ENCODE measurements at places on chromosomes 16 and 17. TPM values are rescaled to one million over a fixed set of nuclear protein-coding genes. Genes with fewer than 3 reads are reported as not detected.

DNA sequence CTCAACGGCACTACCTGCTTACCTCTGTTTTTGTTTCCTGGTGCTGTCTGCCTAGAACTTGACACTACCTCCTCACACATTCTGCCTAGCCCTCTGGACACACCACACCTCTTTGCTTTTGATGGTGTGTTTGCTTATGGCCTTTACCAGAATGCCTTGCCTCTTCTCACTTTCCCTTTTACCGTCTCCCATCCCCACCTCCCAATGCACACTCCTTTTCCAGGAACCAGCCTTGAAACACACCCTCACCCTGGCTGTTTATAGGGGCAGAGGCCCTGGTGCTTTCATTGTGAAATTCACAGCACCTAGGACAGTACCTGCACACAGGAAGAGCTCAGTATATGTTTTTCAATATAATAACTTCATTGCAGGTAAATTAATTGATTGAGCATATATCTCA is 56.2 kb downstream of the MAP2K6 start:
- no peak for DNase-seq

- no peak for DNase-seq
Observed at GRCh38 chr17:8481089-8481488, 45.4 kb downstream of the NDEL1 start.

DNA sequence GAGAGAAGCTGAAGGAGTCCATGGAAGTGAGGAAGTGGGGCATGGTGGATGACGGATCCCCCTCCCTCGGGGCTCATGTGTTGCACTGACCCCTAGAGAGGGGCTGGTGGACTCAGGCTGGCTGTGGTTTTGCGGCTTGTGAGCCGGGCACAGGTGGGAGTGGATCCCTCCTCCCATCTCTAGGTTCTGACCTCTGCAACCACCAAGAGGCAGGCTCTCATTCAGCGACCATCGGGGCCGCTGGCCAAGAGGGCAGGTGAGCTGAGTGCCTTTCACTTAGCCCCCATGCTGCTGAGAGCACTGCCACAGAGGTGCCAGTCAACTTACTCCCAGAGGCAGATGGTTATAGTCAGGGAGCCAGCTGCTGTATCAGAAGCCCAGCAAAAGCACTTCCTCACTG is 67.3 kb downstream of the SCNN1B start:
- DNase-seq: no peak

DNA sequence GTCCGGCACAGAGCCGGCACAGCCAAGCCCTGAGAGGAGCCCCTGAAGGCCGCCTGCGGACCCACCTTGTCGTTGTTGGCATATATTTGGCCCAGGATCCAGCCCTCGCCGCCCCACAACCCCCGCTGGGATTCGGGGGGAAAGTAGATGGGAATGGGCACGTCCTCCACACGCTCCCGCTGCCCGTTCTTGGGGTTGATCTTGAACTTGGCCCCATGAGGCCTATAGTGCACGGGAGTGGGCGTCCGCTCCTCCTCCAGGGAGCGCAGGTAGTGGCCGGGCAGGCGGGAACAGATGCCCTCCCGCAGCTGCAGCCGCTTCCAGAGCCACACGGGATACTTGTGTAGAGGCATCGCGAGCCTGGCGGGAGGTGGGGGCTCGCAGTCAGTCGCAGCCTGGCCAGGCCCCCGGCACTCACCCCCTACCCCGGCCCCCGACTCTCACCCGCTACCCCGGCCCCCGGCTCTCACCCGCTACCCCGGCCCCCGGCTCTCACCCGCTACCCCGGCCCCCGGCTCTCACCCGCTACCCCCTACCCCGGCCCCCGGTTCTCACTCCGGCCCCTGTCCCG is 387 bp downstream of the MRPL28 start:
- DNase-seq: no peak

DNA sequence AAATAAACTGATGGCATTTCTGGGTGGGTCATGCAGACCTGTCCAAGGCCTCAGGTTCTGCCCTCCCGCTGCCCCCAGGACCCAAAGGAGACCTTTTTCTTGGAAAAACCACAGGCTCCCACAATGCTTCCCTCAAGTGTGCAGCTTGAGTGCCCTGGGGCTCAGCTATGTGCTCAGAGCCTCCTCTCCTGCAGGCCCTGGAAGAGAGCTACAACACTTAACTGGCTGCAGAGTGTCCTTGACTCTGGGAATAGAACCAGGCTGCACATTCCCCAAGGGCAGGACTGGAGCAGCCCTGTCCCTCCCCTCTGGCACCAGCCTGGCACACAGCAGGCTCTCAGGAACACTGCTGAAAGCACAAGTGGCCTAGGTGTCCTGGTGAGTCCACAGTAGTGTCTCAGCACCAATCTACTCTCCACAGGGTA is 4.8 kb upstream of the SREBF1 start:
- DNase-seq: no peak

DNA sequence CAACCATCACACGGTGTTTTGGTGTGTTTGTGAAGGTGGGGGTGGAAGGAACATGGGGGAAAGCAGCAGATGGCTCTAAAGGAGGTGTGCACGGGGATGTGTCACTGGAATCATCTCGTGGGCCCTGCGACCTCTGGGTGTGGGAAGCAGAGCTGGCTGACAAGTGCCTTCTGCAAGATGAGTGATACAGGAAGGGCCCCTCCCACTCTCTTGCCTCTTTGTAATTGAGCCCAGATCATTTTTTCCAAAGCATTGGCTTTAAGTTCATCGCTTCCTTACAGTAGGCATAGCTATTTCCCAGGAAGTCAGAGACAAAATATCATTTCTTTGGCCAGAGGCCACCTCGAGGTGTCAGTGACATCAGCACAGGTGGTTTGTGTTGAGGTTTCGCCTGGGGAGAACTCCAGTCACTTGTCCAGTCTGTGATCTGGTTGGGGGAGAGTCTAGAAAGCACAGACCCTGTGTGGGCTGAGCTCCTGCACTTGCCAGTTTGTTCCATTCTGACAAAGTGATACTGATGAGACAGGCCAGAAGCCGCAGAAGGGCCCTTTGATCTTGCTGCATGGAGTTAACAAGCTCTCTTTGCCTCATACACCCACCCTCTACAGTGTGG is 20.6 kb upstream of the SNTB2 start:
- peak; percentile 37 for DNase-seq

Gene ZNF747
- 6.2 TPM for total RNA-seq

Gene SCNN1B
- not detected for total RNA-seq

DNA sequence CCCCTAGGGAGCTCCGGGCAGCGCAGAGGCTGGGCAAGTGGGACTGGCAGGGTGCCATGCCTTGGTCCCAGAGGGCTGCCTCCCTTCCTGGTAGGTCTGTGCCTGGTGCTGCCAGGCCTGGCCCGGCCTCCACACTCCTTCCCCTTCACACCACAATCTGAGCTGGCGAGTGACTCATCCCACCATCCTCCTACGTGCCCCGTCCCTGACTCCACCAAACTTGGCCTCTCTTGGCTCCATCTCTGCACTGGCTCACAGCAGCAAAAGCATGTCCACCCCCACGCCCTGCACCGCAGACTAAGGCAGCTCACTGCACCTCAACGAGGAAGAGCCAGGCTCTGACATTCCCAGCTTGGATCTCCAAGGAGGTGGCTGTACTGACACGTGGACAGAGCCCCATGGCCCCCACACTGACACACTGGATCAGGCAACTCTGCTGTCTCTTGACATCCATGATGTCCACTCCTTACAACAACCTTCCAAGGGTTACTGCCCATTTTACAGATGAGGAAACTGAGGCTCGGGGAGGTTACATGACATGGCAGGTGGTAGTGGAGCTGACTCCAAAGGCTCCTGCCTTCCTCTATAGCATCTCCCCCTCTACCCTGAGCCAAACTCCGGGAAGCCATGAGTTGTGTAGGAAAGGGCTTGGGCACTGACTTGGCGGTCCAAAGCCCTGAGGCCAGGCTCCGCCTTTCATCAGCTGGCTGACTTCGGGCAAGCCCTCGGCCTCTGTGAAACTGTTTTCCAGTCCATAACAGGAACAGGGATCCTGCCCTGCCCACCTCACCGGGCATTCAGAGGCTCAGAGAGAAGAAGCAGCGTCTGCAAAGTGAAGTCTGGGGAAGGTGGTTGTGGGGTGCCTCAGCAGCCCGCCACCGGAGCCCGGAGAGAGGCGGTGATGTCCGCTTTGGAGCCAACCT is 20.1 kb upstream of the KRT19 start:
- DNase-seq: no peak

DNA sequence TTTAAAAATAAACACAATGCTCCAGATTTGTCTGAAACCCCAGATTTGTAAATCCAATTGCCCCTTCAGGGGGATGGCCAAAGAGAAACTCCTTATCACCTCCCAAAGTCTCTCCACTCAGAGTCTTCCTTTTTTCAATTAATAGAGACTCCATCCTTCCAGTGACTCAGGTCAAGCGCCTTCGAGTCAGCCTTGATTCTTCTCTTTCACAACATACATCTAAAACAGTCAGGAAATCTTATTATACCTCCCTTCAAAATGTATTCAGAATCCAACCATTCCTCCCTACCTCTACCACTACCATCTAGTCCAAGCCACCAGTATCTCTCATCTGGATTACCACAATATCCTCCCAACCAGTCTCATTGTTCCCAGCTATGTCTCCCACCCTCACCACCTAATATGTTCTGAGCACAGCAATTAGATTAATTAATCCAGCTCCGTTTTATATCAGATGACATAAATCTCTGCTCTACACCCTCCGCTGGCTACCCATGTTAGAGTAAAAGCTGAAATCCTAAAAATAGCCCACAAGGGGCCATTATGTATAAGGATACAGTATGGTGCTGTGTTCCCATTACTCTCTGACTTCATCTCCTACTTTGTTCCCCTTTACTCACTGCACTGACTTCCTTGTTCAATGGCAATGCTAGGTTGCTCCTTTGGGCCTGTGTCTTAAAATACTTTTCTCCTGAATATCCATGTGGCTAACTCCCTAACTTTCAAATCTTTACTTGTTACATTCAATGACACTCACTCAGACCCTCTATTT is 11.8 kb downstream of the SIAH1 start:
- no peak for DNase-seq

DNA sequence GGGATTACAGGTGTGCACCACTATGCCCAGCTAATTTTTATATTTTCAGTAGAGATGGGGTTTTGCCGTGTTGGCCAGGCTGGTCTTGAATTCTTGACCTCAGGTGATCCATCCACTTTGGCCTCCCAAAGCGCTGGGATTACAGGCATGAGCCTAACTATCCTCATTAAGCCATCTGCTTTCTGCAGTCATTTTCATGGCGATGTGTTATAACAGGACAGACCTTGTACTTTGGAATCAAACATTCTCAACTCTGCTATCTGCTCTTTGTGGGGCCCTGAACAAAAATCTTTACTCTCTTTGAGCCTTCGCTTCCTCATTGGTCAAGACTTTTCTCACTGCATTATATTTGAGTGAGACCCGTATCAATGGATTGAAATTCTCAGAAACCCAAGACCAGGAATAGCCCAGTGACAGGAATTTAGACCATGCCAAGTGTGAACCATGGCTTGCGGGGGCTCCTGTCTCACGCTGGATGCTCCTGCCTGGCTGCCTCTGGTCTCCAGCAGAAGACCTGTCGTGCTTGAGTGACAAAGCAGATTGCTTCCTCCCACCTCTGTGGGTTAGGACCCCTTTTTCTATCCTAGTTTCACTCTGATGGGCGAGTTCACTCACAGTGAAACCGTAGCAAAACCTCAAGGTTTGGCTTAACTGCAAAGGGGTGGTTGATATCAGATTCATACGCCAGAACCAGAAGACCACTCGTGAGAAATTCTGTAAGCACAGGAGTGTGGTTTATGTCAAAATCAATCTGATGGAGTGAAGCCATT is 519.1 kb downstream of the MAF start:
- DNase-seq: no peak

- no peak for DNase-seq
Observed at GRCh38 chr17:393806-394717, 41.5 kb upstream of the RPH3AL start.

Gene MRPS23
- 16.2 TPM for total RNA-seq

DNA sequence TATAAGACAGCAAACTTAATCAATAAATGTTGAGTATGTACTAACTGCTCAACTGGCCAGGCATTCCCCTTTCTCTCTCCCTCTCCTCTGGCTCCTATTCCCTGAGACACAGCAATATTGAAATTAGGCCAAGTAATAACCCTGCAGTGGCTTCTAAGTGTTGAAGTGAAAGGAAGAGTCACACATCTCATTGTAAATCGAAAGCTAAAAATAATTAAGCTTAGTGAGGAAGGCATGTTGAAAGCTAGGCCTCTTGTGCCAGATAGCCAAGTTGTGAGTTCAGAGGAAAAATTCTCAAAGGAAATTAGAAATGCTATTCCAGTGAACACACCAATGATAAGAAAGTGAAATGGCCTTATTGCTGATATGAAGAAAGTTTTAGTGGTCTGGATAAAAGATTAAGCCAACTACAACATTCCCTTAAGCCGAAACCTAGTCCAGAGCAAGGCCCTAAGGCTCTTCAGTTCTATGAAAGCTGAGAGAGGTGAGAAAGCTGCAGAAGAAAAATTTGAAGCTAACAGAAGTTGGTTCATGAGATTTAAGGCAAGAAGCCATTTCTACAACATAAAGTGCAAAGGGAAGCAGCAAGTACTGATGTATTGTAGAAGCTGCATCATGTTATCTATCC is 35.4 kb upstream of the ABCC11 start:
- no peak for DNase-seq

GRCh38 chr17:53219821-53220220 is 602.9 kb upstream of the KIF2B start:
- DNase-seq: no peak

GRCh38 chr16:11759997-11760396 is 17.3 kb upstream of the TXNDC11 start:
- no peak for DNase-seq

GRCh38 chr17:62159994-62160393 is 94.9 kb upstream of the MED13 start:
- no peak for DNase-seq

- no peak for DNase-seq
Observed at GRCh38 chr16:12976936-12977335, 75.5 kb downstream of the SHISA9 start.

DNA sequence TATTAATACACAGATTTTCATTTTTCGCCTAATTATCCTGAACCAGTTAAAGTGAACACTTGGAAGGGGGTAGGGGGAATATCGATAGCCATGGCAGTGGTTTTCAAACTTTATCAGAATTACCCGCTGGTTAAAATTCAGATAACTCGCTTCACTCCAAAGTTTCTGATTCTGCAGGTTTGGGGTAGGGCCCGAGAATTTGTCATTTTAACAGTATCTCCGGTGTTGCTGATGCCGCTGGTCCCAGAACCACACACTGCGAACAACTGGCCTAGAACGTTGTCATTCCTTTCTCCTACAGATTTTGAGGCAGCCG is 313 bp upstream of the NSRP1 start:
- no peak for DNase-seq

DNA sequence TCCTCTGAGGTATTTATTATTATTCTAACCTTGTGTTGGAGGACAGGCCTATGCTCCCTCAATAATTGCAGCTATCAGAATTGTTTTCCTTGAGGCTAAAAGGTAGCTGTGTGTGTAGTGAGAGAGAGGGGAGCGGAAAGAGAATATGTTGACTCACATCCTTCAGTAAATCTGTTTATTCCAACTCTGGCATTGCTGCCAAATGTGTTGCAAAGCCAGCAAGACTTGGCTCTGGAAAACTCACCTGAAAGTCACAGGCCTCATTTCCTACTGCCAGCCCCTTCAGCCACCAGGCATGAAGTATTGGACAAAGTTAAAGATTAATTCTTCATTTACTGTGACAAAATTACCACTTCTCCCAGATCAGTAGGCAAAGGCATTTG is 9.6 kb downstream of the CA10 start:
- no peak for DNase-seq

GRCh38 chr17:48549281-48549630 is 4.3 kb upstream of the HOXB2 start:
- DNase-seq: no peak
